ENCODE measurements at places on chromosomes 1 and 21. TPM values are rescaled to one million over a fixed set of nuclear protein-coding genes. Genes with fewer than 3 reads are reported as not detected.

The LAMC2 gene
- total RNA-seq: 2.3 TPM

The FCRL6 gene
- total RNA-seq: not detected

The SMIM1 gene
- total RNA-seq: 0.90 TPM

The SLC16A4 gene
- total RNA-seq: 73.0 TPM

The EXO1 gene
- 18.9 TPM for total RNA-seq

The TRABD2B gene
- not detected for total RNA-seq

The CLDN17 gene
- not detected for total RNA-seq

The KRTAP10-4 gene
- total RNA-seq: not detected

The SEC16B gene
- total RNA-seq: 4.3 TPM

The GRHL3 gene
- total RNA-seq: not detected

The SCCPDH gene
- total RNA-seq: 46.9 TPM

The RCAN1 gene
- total RNA-seq: 183 TPM

The LEFTY2 gene
- total RNA-seq: not detected

The RIMKLA gene
- not detected for total RNA-seq

The CHIA gene
- total RNA-seq: not detected

The KPRP gene
- not detected for total RNA-seq

The PTPRC gene
- not detected for total RNA-seq

The ANKRD34A gene
- total RNA-seq: 0.56 TPM

The SAMSN1 gene
- not detected for total RNA-seq

The MYOM3 gene
- total RNA-seq: not detected

The RPRD2 gene
- total RNA-seq: 5.3 TPM

The KIAA0040 gene
- total RNA-seq: under 0.01 TPM

The KRTAP11-1 gene
- total RNA-seq: not detected

The SPRR3 gene
- not detected for total RNA-seq

The USH2A gene
- under 0.01 TPM for total RNA-seq

Measured in IMR-90 (cell line).